ENCODE measurements at places on chromosomes 11 and 22.
A peak's percentile ranks its signal among the peaks of the same experiment; 100 is the strongest.

DNA sequence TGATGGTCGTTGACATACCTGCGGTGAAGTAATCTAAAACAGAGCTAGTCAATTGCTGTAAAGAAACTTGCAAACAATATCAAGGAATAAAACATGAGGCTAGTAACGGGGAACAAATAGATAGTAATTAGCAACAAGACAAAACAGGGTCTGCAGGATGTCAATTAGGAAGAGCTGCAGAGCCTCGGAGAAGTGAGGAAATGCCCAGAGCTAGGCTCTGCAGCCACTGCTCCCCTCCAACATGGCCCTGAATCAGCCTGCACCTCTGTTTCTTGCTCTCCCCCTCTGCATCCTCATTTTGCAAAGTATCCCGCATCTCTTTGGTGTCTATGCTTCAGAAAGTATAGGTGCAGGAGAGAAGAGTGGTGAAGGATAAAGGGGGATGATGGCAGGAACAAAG lies 507.4 kb upstream of the FAT3 start:
- no peak for DNase-seq

- DNase-seq, result no peak
Observed at GRCh38 chr22:19802001-19802893, 41.7 kb downstream of the TBX1 start.

DNA sequence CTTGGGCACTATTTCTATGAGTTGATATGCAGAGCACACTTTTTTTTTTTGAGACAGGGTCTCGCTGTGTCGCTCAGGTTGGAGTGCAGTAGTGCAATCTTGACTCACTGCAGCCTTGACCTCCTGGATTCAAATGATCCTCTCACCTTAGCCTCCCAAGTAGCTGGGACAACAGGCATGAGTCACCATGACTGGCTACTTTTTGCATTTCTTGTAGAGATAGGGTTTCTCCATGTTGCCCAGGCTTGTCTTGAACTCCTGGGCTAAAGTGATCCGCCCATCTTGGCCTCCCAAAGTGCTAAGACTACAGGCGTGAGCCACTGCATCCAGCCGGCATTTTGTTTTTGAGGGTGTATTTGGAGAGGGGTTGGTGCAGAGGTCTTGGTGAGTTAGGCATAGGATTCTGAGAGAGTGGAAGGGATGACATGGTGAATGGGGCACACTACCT lies 29.9 kb upstream of the MTCH2 start:
- no peak for DNase-seq

DNA sequence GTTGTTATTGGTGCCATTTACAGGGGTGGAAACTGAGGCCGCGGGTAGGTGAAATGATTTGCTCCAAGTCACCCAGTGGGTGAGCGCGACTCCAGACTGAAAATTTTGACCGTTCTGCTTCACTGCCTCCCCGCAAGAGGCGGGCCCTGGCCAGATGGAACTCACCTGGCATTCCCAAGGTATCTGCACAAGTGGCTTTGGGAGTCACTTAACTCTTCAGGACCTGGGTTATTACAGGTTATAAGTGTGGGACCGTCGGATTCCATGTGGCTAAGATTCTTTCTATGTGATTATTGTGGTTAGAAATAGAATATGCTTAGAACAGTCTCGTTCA lies 598 bp downstream of the CABIN1 start:
- DNase-seq, result no peak

- peak; percentile 96 for DNase-seq
Observed at GRCh38 chr11:111408789-111409727, 30.0 kb upstream of the POU2AF1 start.

DNA sequence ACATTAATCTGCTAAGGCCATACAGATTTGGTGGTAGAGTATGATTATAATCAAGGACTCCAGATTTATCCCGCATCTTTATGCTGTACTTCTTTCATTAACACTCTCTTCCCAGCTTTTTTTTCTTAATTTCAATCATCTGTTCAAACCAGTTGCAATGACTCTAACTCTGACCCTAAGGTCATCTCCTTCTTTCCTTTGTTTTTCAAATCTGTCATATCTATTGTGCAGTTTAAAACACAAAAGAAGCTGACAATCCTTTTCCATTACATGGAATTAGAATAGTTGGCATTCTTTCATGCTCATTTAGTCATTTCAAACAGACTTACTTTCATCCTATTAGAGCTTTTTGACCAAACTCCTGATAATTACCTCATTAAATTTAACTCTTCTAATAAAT lies 53.6 kb upstream of the GRM5 start:
- no peak for DNase-seq

DNA sequence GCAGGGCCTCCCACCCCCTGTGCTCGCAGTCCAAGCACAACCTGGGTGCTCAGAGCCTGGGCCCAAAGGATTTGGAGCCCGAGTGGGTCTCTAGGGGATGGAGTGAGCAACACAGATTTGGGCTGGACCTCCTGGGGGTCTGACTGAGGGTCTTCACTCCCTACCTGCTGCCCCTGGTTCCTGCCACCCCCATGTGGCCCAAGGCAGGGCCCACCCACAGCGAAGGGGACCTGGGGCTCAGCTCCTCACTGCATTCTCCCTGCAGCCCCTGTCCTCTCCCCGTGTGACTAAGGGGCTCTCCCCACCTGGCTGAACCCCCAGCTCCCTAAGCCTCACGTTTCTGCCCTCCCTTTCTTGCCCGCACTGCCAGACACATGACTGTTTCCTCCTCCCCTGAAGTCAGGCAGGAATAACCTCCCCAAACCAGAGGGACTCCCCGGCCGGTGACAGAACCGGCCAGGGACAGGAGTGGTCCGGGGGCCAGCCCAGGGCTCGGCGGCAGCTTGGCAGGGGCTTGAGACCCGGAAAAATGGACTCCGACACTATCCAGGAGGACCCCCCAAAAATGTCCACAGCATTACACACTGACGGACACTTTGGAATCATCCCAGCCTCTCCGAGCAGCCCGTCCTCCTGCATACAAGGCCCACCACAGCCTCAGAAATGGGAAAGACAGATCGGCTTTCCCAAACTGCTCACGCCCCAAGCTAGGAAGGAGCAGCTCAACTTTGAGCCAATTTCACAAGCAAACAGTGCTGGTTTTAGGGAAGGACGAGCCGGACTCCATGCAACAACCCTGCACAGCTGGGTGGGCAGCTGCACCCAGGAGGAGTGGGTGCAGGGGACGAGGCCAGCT lies 57.8 kb downstream of the BRD1 start:
- DNase-seq, result no peak

- no peak for DNase-seq
Observed at GRCh38 chr11:47192111-47192510, 5.9 kb upstream of the PACSIN3 start.

DNA sequence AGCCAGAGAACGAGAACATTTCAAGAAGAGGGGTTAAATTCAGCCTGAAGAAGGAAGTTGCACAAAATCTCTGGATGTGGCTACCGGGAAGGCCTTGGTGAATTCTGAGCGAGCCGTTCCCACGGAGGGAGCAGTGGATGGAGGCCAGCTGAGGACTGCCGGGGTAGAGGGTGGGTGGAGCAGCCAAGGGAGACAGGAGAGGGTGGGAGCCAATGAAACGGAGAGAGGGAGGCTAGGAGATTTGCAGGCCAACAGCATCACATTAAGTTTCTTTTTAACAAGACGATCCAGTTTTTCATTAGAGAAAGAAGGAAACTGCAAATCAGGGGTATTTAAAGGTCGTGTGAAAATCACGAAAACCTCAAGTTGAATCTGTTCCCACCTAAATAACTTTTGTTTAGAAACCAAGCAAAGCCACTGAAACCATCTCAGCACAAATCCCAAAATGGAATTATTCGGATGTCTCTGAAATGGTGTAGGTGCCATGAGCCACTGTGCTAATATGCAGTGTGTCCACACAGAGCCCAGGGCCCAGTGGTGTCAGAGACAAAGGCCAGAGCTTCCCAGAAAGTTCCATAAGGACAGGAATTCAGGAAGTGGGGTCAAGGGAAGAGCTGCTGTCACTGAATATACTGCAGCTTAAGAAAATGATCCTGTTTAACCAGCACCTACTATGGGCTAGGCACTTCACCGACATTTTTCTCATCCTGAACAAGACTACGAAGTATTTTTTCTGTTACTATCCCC lies 59.7 kb upstream of the SLC35C1 start:
- DNase-seq, result no peak

GRCh38 chr22:37631448-37632173 lies 7.9 kb upstream of the SH3BP1 start:
- no peak for DNase-seq

GRCh38 chr11:133828871-133829270 lies 16.4 kb downstream of the SPATA19 start:
- DNase-seq, result no peak

- no peak for DNase-seq
Observed at GRCh38 chr11:371716-372590, 2.7 kb downstream of the B4GALNT4 start.

DNA sequence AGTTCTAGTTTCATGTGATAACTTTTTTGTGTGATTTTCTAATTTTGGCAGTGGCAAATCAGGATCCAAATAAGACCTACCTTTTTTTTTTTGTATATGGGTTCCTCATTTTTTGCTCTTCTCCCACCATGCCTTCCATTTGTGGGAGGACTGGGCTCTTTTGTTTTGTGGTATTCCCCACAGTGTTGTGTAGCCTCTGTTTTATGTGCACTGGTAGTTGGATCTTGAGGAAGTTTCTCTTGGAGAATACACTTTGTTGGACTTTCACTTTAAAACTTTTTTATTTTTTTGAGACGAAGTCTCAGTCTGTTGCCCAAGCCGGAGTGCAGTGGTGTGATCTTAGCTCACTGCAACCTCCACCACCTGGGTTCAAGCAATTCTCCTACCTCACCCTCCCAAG lies 39.7 kb downstream of the PPP6R3 start:
- peak; percentile 54 for DNase-seq

- DNase-seq, result no peak
Observed at GRCh38 chr22:20523086-20523983, 15.9 kb downstream of the MED15 start.

- DNase-seq, result no peak
Observed at GRCh38 chr11:106594751-106595351, 423.4 kb downstream of the GUCY1A2 start.

- DNase-seq, result no peak
Observed at GRCh38 chr11:2173761-2174160, 2.1 kb upstream of the TH start.

- no peak for DNase-seq
Observed at GRCh38 chr11:20250644-20251247, 90.5 kb upstream of the DBX1 start.

- no peak for DNase-seq
Observed at GRCh38 chr11:2269601-2270321, 627 bp downstream of the ASCL2 start.

GRCh38 chr11:117419482-117420142 lies 92.0 kb downstream of the CEP164 start:
- DNase-seq, result no peak

Measured in Karpas-422 (cell line).